ENCODE measurements at places on chromosomes 1 and 21.

DNA sequence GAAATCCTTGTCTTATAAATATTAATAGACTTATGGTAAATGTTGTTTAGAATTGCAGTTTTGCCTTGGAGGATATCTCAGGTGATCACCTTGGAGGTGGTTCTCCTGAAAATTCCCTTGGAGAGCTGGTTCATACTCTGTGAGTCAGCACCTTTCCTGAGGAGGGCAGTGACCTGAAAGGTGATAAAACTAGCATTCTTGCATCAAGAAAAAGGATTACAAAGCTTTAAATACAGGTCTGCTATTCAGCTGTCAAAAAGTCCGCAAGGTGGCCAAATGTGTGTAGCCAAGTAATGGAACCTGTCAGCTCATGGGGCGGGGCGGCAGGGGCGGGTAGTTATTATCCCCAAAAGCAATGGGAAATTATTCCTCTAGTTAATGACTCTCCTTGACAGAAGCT lies 52.8 kb upstream of the EDARADD start:
- no peak for DNase-seq

GRCh38 chr1:83098131-83098530 lies 900.8 kb downstream of the TTLL7 start:
- DNase-seq = no peak

GRCh38 chr1:162927421-162927820 lies 66.4 kb upstream of the CCDC190 start:
- no peak for DNase-seq

GRCh38 chr1:109181085-109181806 lies 32.5 kb upstream of the SARS1 start:
- no peak for DNase-seq

- no peak for DNase-seq
Observed at GRCh38 chr1:16250524-16251251, 13.7 kb upstream of the CPLANE2 start.

GRCh38 chr1:179365342-179366092 lies at the start of gene AXDND1:
AXDND1 (plus strand) TSS chr1:179365971; CDS start chr1:179366510, 539 bp downstream.
- DNase-seq = peak; percentile 81

- DNase-seq = no peak
Observed at GRCh38 chr1:35316264-35316663, 47.8 kb downstream of the ZMYM4 start.

DNA sequence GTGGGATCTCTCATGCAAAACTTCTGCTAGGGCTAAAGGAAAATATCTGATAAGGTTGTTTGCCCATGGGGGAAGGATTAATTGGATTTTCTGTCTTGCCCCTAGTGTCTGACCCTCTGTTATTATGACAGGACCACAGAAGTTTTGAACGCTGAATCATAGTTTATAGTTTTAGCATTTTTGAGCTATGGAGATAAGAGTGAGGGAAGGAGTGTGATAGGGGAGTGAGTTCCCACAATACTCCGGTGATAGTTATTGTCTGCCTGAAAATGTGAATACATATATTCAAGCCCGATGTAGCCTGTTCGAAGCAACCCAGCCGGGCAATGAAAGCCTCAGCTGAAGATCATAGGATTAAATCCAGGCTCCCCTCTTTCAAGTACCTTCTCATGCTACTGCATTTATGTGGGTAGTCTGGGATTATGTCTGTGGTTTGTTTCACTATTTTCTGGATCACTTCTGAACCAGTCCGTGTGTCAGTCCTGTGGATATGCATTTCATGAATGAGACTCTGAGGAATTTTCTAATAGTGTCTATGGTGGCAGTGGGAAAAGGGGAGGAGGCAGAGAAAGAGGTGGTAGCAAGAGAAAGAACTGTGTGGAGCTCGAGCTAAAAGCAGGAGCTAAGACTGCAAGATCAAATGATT lies 258.7 kb downstream of the DISC1 start:
- no peak for DNase-seq

- DNase-seq = no peak
Observed at GRCh38 chr1:57551476-57551875, 127.6 kb upstream of the DAB1 start.
